ENCODE measurements at places on chromosomes 13 and 19.
A peak's percentile ranks its signal among the peaks of the same experiment; 100 is the strongest.

GRCh38 chr19:33350538-33351309, 22.8 kb upstream of the CEBPG start:
- peak; percentile 28 for DNase-seq

DNA sequence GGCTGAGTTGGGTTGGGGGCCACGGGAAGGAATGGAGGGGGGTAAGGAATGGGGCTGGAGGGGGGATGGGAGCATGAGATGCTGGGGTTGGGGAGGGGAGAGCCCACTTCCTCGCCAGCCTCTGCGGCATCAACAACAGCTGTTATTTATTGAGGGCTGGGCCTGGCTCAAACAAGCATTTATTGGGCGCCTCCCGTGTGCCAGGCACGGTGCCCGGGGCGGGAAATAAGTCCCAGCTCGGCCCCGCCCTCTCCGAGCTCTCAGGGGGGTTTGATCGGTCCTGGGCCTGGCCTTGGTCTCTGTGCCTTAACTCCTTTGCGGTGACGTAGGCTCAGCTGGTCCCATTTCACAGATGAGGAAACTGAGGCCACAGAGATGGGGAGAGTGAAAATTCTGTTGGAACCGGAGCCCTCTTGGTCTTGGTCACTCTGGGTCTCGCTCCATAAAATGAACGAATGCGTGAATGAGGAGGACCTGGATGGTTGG, 919 bp upstream of the ADAMTS10 start:
- no peak for DNase-seq

DNA sequence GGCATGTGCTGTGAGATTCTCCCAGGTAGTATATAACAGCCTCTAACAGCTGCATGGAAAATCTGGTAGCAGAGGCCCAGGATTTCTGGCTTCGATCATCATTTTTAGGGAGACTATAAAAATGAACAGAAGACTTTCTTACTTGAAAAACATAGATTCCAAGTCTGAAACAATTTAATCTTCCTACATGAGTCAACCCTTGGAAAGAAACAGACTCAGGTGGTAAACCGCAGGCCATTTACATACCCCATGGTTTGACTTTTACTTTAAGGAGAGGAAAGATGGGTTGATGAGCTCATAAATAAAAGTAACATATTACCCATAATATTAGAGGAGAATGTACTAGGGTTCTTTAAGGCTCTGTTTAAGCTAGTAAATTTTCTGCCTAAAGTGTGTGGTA, 121.6 kb downstream of the CYSLTR2 start:
- no peak for DNase-seq

DNA sequence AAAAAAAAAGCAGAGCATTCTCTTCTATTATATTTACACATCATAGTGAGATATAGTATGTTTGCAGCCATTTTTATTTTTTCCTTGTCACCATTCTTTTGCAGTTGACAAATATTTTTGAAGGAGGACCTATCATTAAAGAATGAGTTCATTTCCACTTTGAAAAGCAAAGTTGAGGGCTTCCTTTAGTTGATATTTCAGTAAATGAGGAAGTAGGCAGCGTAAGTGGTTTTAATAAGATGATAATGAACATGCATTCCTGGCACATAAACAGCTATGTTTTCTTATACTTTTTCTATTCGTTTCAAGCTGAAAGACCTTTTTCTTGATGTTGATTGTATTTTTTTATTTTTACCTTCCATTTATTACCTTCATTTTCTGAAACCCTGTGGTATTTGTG, 66.2 kb downstream of the ZMYM2 start:
- peak; percentile 20 for DNase-seq

GRCh38 chr19:1675633-1676350, 23.4 kb upstream of the TCF3 start:
- no peak for DNase-seq

- no peak for DNase-seq
Observed at GRCh38 chr13:89673789-89674311, 1673.6 kb upstream of the MIR17HG start.

DNA sequence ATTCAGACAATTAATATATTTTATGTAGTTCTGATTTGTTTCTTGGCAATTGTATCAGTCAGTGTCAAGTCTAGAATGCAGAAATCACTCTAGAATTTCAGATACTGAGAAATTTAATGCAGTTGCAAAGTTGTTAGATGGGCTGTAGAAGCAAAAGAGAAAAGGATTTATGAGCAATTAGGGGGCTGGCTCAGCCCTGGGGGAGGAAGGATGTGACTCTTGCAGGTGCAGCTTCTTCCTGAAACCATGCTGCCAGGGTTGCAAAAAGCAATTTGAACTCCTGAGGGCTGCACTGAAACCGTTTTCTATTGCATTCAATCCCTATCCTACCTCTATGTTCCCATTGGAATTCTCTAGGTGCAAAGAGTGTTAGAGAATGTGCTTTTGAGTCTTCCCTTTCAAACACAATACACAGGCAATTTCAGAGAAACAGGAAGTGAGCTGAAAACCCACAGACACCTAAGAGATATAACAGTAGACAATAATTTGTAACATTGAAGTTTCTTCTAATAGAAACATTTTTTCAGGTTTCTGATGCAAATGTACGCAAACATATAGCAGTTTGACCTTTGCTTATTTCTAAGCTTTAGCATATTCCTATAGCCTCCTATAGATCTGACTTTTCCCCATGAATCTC, 814.7 kb upstream of the ATXN8OS start:
- DNase-seq, result no peak

- no peak for DNase-seq
Observed at GRCh38 chr13:112345826-112346172, 30.4 kb upstream of the SPACA7 start.

All from inflammatory macrophage treated with lipopolysaccharide for 4 hours (primary cell).